ENCODE measurements at places on chromosomes 5 and 9.

DNA sequence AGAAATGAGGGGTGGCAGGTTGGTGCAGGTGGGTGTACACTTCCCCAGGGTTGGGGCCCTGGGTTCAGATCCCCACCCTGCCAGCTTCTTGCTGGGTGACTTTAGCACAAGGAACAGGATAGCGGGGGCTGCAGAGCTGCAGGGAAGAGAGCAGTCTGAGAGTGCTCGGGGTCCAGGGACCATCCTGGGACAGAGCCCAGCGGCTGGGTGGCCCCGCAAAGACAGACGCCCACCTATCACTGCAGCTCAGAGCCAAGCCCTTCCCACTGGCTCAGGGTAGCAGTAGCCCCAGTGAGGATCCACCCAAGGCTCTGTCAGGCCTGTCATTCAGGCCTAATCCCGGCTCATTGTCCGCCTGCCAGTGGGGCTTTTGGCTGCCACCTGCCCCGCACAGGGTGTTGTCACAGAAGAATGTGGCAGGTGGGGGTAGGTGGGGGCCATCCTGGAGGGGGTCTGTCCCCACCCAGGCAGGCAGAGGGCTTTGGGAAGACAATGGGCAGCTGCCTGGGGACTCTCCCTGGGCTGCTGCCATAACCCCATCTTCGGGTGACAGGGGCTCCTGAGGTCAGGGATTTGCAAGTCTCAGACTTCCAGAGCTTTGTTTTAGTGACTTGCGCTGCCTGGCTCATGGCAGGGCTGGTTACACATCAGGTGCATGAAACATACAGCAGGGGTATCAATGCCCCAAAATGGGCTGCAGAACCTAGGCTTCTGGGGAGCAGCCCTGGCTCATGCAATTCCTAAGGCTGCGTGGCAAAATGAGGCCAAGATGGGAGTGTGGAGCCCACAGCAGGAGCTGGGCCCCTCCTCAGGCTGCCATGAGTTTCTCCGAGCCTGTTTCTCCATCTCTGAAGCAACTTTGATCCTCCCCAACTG is 52.1 kb downstream of the BARX1 start:
- no peak for DNase-seq

GRCh38 chr5:131209175-131209505 is 38.4 kb downstream of the LYRM7 start:
- no peak for DNase-seq

DNA sequence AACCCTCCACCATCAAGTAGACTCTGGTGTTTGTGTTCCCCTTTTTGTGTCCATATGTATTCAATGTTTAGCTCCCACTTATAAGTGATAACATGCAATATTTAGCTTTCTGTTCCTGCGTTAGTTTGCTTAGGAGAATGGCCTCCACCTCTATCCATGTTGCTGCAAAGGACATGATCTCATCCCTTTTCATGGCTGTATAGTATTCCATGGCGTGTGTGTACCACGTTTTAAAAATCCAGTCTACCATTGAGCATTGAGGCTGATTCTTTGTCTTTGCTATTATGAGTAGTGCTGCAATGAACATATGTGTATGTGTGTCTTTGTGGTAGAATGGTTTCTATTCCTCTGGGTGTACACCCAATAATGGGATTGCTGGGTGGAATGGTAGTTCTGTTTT is 140.1 kb downstream of the BASP1 start:
- no peak for DNase-seq

- DNase-seq = no peak
These were observed 1329.5 kb upstream of the WWC1 start for GRCh38 chr5:166961913-166962312.

DNA sequence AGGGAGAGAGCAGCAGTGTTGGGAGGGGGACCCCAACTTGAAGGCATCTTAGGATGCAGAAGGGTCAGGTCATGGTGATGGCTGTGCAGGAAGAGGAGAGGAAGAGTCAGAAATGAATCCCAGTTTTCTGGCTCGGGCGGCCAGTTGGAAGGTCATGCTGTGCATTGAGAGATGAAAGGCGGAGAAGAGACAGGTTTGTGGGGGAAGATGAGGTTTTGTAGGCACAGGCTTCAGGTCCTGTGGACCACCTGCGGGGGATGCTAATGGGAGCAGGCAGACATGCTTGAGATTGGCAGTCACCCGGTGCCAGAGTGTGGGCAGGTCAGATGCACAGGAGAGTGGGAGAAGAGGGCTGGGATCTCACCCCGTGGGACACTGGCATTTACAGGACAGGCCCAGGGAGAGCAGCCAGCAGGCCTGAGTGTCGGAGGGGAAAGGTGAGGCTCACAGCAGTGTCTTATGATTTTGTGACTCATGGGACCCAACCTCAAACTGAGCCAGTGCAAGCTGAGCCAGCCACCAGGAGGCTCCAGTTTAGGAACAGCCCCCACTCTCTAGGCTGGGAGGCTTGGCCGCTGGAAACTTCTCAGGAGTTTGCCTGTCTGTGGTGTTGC is 17.5 kb downstream of the STXBP1 start:
- no peak for DNase-seq

- no peak for DNase-seq
These were observed 77.3 kb upstream of the LARP1 start for GRCh38 chr5:154677921-154678320.

DNA sequence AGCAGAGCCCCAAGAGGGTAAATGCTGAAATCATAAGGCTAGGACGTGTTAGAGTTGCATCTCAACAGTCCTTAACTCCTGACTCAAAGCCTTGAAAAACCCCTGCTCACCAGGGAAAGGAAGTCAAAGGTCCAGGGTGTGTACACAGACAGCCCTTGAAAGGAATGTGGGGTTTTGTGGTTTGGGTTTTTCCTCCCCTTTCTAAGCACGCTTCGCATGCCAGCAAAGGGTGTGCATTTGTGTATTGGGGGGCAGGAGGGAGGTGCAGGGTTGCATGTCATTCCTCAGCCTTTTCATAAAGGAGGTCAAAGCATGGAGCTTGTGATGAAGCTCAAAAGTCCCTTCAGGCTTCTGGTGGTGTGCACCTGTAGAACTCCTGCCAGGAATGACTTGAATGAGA is 17.3 kb upstream of the XPA start:
- no peak for DNase-seq

DNA sequence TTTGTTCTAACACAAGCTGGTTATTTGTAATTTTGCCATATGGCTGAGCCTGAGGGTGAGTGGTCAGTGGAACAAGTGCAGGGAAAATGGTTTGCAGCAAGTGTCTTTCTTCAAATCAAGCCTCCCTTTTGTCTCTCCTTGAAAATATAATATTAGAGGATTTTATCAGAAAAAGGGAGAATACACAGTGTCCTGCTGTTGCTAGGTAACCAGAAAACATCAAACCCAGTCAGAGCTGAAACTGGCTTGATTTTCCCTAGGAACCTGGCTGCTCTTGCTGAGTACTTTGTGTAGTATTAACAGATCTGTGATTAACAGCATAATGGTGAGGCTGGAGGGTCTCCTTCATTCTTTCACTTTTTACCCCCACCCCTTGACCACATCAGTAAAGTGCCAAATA is 314.0 kb downstream of the ARHGEF28 start:
- DNase-seq = no peak

DNA sequence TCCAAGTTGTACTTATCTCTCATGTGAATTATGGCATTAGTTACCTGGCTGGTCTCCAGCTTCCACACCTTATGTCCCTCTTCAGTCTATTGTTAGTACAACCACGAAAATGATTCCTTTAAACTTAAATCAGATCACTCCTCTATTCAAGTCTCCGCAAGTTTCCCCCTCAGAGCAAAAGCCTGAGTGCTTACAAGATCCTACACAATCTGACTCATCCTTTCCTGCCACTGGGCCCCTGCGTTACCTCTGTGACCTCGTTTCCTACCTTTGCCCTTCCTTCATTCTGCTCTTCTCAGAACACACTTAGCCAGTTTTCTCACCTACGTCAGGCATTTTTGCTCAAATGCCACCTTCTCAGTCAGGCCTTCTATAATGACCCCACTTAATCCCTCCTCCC is 45.1 kb upstream of the GLIS3 start:
- DNase-seq = peak; percentile 20

- DNase-seq = no peak
These were observed 117.4 kb upstream of the RORB start for GRCh38 chr9:74379718-74380117.

- DNase-seq = no peak
These were observed 85.8 kb downstream of the PLPPR1 start for GRCh38 chr9:101114317-101114716.

- DNase-seq = no peak
These were observed 665.7 kb downstream of the DNAH5 start for GRCh38 chr5:13278811-13279210.

- no peak for DNase-seq
These were observed 70.4 kb upstream of the IFNE start for GRCh38 chr9:21552244-21553170.
